Spleen (tissue), 13 donors: ENCODE measurements at places on chromosomes 11 and 22.

- peak; percentile 73 for DNase-seq
Observed at GRCh38 chr11:47566149-47566698, 825 bp downstream of the PTPMT1 start.

GRCh38 chr11:12771875-12772274 lies 97.7 kb downstream of the TEAD1 start:
- no peak for DNase-seq

DNA sequence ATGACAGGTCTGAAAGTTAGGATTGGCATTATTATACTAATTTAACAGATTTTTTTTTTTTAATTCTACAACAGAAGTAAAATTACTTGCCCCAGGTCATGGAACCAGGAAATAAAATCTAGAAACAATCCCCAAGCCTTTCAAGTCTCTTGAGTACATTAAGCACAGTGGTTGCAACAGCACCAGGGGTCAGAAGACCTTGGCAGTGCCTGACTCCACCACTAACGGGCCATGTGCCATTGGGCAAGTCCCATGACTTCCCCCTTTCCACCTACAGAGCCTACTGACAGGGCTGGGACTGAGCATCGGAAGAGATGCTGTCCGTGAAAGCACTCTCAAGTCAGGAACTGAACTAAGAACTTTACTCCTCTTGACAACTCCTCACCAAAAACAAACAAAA lies 98.6 kb upstream of the AKIP1 start:
- no peak for DNase-seq

- DNase-seq = no peak
Observed at GRCh38 chr22:19576460-19577421, 52.5 kb upstream of the CLDN5 start.

- no peak for DNase-seq
Observed at GRCh38 chr11:67666303-67666645, 8.1 kb downstream of the ALDH3B2 start.

GRCh38 chr11:66652651-66653050 lies 14.1 kb downstream of the RBM4 start:
- no peak for DNase-seq

GRCh38 chr11:34327804-34328631 lies 29.8 kb downstream of the ABTB2 start:
- no peak for DNase-seq

- no peak for DNase-seq
Observed at GRCh38 chr11:20483931-20484330, 96.4 kb downstream of the PRMT3 start.

DNA sequence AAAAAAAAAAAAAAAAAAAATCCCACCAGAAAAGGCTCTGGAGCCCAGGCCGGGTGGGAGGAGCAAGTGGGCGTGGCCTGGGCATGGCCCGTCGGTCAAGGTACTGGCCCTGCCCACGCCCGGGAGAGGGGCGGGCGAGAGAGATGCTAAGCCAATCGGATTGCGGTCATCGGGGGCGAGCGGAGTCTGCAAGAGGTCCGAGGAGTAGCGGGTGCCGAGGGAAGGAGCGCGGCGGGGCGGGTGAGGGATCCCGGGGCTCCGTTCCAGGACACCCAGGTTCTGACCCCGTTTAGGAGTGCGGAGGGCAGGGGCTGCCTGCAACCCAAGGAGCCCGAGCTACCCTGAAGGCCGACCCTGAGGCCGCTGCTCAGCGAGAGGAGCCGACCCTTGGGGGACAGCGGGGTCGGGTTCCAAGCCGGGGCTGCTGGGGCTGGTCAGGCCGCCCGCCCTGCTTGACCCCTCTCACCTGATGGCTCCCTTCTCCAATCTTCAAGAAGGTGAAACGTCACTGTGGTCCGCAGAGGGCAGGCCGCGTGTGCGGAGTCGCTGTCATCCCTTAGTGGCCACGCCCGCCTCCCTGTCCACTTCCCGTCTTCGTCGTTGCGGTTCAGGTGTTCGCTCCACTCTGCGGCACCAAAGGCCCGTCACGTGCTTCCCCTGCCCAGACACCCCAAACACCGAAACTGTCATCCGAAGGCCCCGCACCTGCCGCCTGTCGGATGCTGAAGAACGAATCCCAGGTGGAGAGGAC lies 11.1 kb upstream of the TAB1 start:
- DNase-seq = peak; percentile 95

DNA sequence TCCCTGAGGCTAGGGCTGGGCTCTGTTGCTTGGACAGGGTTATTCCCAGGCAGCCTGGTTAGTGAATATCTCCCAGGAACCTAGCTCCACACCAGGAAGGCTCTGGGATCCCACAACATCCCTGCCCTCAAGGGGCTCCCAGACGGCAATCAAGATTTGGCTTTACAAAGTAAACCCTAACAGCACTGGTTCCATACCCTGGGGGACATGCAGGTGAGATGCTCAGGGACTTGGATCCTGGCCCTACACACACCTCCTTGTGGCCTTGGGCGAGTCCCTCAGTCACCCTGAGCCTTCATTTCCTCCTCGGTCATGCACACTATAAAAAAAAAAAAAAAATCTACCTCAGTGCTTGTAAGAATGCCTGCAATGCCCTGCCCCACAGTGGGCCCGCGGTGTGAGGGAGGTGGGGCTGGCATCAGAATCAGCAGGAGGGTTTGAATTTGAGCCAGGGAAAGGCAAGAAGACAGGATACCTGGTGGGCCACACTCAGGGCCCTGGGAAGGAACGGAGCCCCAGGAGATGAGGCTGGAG lies 86.3 kb downstream of the MORC2 start:
- DNase-seq = no peak

GRCh38 chr11:128624269-128625175 lies 37.2 kb upstream of the ETS1 start:
- peak; percentile 92 for DNase-seq

- DNase-seq = no peak
Observed at GRCh38 chr11:74057249-74058151, 48.6 kb upstream of the UCP3 start.

DNA sequence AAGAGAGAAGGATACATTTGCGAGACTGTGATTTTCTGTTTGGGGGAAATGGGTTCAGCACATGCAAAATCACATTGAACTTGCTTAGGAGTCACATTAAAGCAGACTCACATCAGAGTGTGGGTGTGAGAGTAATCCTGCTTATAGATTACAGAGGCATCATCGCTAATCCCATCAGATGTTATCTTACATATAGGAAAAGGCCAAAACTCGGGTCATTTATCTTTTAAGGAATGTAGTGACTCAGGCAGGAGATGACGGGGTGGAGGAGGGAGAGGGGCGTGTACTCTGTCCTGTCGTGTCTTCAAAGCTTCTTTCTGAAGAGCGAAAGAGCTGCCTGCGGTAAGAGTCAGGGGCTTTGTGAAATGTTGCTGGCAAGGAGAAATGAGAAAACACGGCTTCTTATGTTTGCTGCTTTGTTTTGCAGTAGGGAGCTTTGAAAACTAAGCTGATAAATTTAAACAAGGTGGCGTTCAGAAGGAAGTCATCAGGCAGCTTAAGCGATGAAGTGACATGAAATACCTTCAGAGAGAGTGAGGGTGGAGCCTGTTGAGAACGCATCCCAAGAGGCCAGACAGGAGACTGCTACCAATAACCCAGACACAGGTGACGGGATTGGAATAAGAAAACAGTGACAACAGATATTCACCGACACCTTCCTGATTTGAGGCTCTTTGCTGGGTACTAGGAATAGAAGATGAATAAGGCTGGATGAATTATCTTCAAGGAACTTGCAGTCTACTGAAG lies 2.2 kb upstream of the C11orf16 start:
- DNase-seq = no peak

GRCh38 chr11:119993722-119994121 lies 144.2 kb downstream of the TRIM29 start:
- no peak for DNase-seq

DNA sequence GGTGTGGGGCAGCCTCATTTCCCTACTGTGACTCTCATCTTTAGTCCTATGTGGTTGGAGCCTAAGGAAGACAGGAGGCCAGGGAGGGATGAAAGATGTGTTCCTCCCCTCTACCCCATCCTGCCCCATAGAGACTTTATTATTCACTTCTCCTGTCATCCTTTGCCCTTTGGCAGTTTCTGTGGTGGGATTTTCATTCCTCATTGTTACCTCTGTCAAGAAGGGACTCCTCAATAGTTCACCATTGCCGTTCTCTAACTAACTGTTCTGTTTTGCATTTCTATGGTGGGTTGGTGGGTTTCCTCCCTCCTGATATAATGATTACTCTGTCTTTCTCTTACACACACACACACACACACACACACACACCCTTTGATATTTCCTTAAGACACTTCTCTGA lies 202.3 kb downstream of the DSCAML1 start:
- no peak for DNase-seq

DNA sequence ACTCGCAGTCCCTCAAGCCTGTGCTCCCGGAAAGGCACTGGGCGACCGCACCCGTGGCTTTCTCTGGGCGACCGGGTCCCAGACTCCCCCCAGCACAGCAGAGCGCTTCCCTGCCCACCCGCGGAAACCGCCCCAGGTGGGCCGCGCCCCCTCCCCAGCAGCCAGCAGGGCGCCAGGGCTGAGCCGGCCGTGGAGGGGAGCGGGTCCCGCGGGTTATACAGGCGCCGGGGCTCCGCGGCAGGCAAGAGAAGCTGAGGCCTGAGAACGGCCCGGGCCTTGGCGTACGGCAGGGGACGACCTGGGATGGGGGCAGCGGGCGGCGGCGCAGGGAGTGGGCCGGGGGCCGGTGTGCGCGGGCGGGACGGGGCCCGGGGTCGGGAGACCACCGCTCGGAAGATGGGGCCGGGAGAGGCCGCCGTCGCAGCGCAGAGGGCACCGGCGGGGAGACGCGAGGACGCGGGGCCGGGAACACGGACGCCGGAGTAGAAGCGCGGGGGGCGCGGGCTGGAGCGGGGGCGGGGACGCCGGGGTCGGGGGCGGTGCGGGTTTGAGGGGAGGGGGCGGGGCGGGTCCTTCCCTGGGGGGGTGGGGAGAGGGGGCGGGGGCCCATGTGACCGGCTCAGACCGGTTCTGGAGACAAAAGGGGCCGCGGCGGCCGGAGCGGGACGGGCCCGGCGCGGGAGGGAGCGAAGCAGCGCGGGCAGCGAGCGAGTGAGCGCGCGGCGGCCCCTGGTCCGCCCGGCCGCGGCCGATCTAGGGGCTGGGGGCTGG lies at the start of gene MDK:
MDK (plus strand) TSS at position 622 of the 771 bp plus-strand sequence. CDS start 389 bp downstream, outside the sequence.
- peak; percentile 89 for DNase-seq

DNA sequence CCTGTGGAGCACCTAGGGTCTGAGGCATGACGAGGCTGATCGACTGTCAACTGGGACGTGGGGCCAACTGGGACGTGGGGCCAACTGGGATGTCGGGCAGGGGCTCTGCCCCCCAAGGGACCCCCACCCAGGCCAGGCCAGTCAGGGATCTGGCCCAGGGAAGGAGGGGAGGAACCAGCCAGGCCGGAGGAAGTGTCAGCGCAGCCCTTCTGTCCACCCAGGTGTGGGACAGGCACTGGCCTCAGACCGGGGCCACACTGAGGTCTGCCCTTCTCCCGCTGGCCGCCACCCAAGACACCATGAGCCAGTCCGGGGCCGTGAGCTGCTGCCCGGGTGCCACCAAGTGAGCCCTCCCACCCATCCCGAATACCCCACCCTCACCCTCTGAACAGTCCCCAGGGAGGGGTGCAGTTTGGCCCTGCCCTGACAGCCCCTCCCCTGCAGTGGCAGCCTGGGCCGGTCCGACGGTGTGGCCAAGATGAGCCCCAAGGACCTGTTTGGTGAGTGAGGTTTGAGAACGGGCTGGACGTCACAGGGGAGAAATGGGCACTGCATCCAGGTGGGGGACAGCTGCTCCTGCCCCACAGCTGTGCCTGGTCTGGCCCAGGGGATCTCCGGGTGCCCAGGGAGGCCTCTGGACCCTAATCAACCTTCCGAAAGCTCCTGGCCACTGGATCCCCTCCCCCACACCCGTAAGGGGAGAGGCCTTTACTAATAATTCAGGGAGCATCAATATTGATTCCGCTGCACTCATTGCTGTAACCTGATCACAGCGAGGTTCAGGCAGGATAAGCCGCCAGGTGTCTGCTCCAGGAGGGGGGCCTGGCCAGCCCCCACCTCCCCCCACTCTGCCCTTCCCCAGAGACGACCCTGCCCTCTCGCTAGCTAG lies 3.3 kb downstream of the EPS8L2 start:
- no peak for DNase-seq

GRCh38 chr11:530960-531831 lies 4.2 kb downstream of the HRAS start:
- DNase-seq = peak; percentile 73

DNA sequence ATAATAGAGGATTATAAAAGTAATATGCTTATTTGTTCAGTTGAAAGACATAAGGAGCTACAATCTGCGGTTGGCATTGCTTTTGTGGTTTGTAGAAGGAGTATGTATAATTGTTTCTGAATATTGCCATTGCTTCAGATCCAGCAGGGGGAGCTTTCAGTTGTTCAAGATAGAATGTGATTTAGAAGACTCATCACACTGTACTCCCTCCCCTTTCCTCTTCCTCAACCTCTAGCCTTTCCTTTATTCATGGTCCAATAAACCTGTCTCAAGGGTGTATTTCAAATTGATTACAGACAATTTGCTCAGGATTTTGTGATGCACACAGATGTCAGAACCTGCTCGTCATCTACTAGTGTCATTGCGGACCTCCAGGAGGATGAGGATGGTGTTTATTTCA lies 9.8 kb downstream of the PRMT3 start:
- no peak for DNase-seq

GRCh38 chr11:112785719-112786118 lies 175.5 kb upstream of the NCAM1 start:
- DNase-seq = no peak

DNA sequence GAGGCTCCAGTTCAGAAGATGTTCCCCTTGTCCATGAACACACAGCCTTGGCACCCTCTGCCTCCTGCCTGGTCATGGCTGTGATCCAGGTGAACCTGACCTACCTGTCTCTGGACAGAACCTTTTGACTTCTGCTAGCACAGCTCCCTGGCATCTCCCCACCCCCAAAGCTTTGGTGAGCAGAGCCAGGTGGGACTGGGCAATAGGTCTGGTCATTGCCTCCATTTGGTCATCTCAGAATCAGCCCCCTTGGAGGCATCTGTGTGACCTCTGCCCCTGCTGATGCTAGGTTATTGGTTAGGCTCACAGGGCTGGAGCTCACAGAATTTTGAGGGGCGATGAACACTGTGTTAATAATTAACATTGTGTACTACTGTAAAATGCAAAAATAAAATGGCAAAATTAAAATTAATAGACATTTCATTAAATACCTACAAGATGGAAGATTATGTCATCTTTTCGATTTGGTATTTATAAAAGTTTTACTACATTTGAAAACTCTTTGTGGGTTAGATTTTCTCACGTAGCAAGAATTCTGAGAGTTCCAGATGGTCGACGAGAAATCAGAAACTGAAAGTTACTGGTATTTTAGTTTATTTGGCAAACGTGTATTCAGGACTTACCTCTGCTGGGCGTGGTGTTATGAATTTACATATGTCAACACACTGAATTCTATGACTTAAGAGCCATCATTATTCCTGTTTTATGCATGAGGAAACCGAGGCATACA lies 8.3 kb upstream of the KIAA0930 start:
- no peak for DNase-seq

- DNase-seq = no peak
Observed at GRCh38 chr11:3667149-3668035, 3.8 kb downstream of the CHRNA10 start.

- DNase-seq = no peak
Observed at GRCh38 chr11:19560156-19560555, 152.5 kb upstream of the NAV2 start.

- DNase-seq = peak; percentile 80
Observed at GRCh38 chr11:117188620-117189081, 10.1 kb downstream of the SIDT2 start.

GRCh38 chr11:66100272-66101065 lies 30.4 kb downstream of the PACS1 start:
- DNase-seq = peak; percentile 93
